ENCODE measurements at places on chromosomes 12 and 14. TPM values are rescaled to one million over a fixed set of nuclear protein-coding genes. Genes with fewer than 3 reads are reported as not detected.

MIPOL1 gene
- 2.2 TPM for polyA plus RNA-seq

NYNRIN gene
- 5.6 TPM for polyA plus RNA-seq

CD69 gene
- polyA plus RNA-seq = 1.8 TPM

DBX2 gene
- polyA plus RNA-seq = not detected

TMEM119 gene
- polyA plus RNA-seq = 0.54 TPM

TAS2R50 gene
- not detected for polyA plus RNA-seq

SFSWAP gene
- 20.8 TPM for polyA plus RNA-seq

CEP128 gene
- polyA plus RNA-seq = 1.7 TPM

ESRRB gene
- 0.06 TPM for polyA plus RNA-seq

INSM2 gene
- polyA plus RNA-seq = not detected

RIPK3 gene
- polyA plus RNA-seq = 14.4 TPM

AMN gene
- 11.8 TPM for polyA plus RNA-seq

ANKRD33 gene
- polyA plus RNA-seq = not detected

CMA1 gene
- polyA plus RNA-seq = 0.35 TPM

ANO2 gene
- 1.3 TPM for polyA plus RNA-seq

ENO2 gene
- polyA plus RNA-seq = 6.7 TPM

GPR33 gene
- polyA plus RNA-seq = not detected

LRRK2 gene
- 6.6 TPM for polyA plus RNA-seq

TCL1B gene
- polyA plus RNA-seq = not detected

GLS2 gene
- polyA plus RNA-seq = 4.2 TPM

CD4 gene
- 1.4 TPM for polyA plus RNA-seq

OVCH1 gene
- polyA plus RNA-seq = 0.02 TPM

KNTC1 gene
- 22.9 TPM for polyA plus RNA-seq

PLEK2 gene
- 16.5 TPM for polyA plus RNA-seq

ACSM4 gene
- polyA plus RNA-seq = not detected

POTEM gene
- polyA plus RNA-seq = not detected

PARP11 gene
- polyA plus RNA-seq = 1.6 TPM

KLRC3 gene
- polyA plus RNA-seq = 0.18 TPM

EAPP gene
- polyA plus RNA-seq = 18.8 TPM

ABHD4 gene
- 22.8 TPM for polyA plus RNA-seq
